ENCODE measurements at places on chromosomes 6 and 20. TPM values are rescaled to one million over a fixed set of nuclear protein-coding genes. Genes with fewer than 3 reads are reported as not detected.

Gene ZNF165
- total RNA-seq = 0.16 TPM

GRCh38 chr6:71482742-71483141 is 194.1 kb downstream of the OGFRL1 start:
- no peak for DNase-seq

Gene CALHM5
- 2.4 TPM for total RNA-seq

Gene PHF20
- total RNA-seq = 59.7 TPM

GRCh38 chr6:169887529-169888140 is 136.2 kb downstream of the ERMARD start:
- DNase-seq = no peak

DNA sequence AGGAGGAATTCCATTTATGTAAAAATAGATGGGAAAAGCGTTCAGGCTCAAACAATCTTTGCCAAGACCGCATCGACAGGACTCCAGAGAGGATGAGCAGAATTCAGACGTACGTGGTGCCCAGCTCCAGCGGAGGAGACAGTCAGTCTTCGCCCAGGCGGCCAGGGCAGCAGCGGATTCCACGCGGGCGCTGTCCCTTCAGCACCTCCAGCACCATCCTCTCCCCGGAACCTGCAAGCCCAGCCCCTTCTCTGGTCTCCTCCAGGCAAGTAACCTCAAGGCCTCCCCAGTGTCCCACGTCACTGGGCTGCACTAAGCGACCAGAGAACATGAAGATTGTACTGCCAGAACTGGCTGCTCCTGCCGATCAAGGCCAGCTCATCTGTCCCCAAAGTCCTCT is 2.8 kb upstream of the KCNQ2 start:
- no peak for DNase-seq
